Type B pancreatic cell (in vitro differentiated cells): ENCODE measurements at places on chromosomes 1 and 21. TPM values are rescaled to one million over a fixed set of nuclear protein-coding genes. Genes with fewer than 3 reads are reported as not detected.

CDK11B gene
- total RNA-seq, result 21.8 and 26.5 TPM in 2 replicates

TSPAN2 gene
- 29.6 and 32.4 TPM in 2 replicates for total RNA-seq

HHAT gene
- total RNA-seq, result 7.5 and 9.0 TPM in 2 replicates

PLEKHA6 gene
- 37.8 and 63.1 TPM in 2 replicates for total RNA-seq

SPATA6 gene
- 7.3 and 23.5 TPM in 2 replicates for total RNA-seq

UROD gene
- total RNA-seq, result 49.4 and 84.7 TPM in 2 replicates

GUCA2B gene
- 0.69 and 0.92 TPM in 2 replicates for total RNA-seq
